ENCODE measurements at places on chromosomes 2 and 18.
A peak's percentile ranks its signal among the peaks of the same experiment; 100 is the strongest.

DNA sequence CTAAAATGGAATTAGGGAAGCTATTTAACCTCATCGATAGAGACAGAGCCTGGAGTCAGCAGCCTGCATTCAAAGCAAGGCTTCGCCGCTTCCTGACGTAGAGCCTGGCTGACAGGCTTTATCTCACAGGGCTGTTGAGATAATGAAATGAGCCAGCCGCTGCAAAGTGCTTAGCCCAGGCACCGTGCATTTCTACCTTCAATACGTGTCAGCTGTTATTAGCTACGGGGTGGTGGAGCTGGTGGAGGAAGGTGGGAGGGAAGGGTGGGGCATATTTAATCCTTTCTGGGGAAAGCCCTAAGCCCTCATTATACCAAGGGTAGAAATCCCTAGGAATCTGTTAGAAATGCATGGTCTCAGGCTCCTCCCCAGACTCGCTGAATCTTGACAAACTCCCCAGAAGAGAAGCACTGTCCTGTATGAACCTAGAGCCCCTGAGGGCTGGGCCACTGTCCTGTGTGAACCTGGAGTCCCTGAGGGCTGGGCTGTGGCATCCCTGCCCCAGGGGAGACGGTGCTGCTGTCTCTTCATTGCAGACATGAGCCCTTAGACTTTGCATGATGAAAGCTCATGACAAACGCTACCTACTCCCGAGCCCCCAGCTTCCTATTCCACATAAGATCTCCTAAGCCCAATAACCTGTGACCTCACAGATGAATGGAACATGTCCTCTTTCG, 72.4 kb downstream of the ALPK2 start:
- DNase-seq = no peak

DNA sequence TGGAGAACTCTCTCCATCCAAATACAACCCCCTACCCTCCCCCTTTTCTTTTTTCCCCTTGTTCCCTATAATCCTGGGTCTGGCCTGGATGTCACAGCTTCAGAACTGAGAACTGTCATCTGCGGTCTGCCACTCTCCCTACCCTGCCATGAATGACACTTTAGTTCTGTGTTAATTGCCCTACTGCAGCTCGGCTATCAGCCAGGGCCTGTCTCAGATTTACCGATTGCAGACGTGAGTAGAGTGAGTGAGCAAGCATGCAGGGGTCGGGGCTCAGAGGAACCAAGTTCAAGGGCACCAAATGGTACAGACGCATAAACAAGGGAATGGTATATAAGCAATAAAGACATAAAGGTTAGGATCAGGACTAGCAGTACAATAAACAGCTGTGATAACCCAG, 967.8 kb downstream of the BCL11A start:
- peak; percentile 30 for DNase-seq

- no peak for DNase-seq
These were observed 32.0 kb downstream of the NEDD4L start for GRCh38 chr18:58076052-58076451.

GRCh38 chr2:219491278-219491963, 7.3 kb upstream of the GMPPA start:
- no peak for DNase-seq

- no peak for DNase-seq
These were observed at the start of gene CDH19 for GRCh38 chr18:66603941-66604627. Gene CDH19 (minus strand): TSS chr18:66604090. CDS start chr18:66572204, 31,886 bp downstream.

DNA sequence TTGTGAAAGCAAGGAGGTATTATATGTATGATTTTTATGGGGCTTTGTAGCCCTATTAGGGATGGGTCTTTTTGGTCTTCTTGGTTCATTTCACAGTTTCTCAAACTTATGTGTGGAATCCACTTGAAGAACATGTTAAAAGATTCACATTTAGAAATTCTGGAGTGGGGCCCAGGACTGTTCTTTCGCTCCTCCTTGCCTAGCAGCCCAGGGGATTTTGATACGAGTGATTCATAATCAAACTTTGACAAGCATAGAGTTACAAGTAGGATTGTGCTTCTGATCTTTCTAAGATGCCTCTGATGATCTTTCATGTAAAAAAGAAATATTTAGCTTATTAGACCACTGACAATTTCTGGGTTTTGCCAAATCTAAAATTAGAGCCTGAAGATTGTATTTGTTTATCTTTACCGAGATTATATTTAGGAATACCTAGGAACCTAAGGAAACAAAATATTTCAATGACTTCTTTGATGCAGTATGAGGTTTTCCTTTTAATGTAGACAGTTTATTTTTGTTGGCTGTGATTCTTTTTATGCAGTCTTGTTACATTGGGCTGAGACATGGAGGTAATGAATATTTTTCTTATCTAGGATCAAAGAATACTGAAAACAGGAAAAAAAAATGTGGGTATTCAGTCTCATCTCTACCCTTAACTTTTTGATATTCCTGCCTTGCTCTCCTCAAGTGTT, 324.0 kb downstream of the PARD3B start:
- DNase-seq = no peak

GRCh38 chr2:21891191-21891590, 767.4 kb downstream of the TDRD15 start:
- DNase-seq = no peak

- peak; percentile 56 for DNase-seq
These were observed 120.0 kb upstream of the SCN7A start for GRCh38 chr2:166614029-166614428.

DNA sequence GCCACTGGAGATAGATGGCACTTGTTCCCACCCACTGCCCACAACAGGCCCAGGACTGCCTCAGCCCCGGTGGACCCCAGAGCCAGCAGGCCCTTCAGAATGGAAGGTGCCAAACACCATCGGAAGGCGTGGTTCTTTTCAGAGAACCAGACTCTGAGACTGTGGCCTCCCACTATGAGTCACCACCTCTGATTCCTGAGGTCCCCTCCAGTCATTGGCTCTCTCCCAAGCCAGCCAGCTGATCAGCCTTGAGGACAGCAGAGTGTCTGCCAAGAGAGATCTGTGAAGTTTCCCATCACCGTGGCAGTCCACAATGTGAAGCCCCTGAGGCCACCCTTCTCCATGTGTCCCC, 10.4 kb upstream of the MAP3K2 start:
- peak; percentile 74 for DNase-seq

GRCh38 chr18:56953428-56954198, 193.3 kb upstream of the BOD1L2 start:
- DNase-seq = no peak

DNA sequence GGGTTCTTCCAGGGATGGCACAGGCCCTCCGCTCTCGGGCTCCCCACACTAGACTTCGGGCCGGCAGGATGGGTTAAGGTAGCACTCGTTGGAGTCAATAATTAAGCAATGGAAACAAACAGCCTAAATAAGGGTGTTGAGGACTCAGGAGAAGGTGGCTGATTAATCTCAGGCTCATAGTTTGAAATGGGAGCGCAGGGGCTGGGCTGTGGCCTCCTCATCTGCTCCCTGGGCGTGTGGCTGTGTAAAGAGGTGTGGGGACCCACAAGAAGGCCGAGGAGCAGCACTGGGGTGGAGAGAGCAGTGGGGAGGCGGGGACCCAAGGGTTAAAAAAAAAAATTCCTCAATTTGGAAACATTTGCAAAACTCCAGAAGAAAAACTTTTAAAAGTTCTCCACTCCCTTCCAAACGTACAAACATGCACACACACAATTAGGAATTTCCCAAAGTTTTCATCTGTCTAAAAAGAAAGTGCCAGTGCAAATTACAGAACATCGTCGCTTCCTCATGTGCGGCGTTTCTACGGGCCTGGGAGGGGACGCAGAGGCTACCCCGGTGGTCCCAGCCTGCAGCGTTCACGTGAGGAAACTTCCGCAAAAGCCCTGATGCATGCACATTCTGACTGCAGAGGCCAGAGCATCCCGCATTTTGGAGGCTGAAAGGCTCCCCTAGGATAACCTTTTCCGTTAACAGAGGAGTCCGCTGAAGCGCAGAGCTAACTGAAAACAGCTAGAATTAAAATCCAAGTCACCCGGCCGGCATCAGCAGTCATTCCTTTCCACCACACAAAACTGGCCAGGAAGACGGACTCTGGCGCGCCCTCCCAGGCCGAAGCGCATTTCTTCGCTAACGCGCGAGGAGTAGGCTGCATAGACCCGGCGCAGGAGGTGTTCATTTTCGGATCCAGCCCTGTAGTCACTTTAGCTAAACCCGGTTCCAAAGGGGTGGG, 1.0 kb upstream of the TUBB6 start:
- DNase-seq = no peak

DNA sequence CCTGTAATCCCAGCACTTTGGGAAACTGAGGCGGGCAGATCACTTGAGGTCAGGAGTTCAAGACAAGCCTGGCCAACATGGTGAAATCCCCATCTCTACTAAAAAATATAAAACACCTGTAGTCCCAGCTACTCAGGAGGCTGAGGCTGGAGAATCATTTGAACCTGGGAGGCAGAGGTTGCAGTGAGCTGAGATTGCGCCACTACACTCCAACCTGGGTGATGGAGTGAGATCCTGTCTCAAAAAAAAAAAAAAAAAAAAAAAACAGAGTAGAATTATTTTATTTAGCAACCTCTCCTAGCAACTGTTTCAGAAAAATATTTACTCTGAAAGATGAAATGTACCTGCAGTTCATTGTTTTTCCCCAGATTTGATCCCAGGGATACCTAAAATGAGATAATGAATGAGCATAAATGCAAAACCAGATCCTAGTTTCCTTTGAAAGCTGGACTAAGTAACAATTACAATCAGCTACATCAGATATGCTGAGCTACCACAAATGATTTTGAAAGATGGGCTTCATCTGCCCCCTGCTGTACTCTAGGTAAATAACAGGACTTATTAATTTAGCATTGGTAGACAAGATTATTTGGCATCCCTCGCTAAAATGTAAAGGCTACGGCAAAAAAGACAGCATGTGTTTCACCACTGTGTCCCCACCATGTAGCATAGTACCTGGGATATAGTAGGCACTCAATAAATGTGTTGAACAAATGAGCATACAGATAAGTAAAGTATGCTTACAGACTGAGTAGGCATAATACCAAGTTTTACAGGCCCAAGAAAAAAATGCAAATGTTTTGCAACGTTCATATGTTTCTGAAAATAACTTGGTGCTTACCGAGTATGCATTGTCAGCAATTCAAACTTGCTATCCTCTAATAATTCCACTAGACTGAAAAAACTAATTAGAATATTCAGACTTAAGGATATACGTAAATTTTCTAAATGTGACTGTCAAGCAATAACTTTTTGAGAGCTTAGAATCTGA, 102.5 kb downstream of the ATL2 start:
- peak; percentile 41 for DNase-seq

DNA sequence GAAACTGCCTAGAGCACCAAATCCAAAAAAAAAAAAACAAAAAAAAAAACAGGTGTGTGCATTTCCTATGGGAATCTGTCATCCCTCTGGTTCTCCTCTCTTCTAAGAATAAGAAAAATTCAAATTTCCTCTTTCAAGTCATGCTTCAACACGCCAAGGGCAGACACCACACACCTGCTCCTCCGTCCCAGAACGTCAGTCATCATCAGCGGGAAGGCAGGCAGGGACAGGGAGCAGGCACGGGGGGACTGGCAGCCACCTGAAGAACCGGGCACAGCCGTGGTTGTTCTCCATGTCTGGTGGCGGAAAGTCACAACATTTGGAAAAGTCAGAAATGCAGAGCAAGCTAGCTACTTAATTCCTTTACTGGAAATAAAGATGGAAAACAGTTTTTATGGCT, 214.8 kb downstream of the IKZF2 start:
- DNase-seq = no peak

DNA sequence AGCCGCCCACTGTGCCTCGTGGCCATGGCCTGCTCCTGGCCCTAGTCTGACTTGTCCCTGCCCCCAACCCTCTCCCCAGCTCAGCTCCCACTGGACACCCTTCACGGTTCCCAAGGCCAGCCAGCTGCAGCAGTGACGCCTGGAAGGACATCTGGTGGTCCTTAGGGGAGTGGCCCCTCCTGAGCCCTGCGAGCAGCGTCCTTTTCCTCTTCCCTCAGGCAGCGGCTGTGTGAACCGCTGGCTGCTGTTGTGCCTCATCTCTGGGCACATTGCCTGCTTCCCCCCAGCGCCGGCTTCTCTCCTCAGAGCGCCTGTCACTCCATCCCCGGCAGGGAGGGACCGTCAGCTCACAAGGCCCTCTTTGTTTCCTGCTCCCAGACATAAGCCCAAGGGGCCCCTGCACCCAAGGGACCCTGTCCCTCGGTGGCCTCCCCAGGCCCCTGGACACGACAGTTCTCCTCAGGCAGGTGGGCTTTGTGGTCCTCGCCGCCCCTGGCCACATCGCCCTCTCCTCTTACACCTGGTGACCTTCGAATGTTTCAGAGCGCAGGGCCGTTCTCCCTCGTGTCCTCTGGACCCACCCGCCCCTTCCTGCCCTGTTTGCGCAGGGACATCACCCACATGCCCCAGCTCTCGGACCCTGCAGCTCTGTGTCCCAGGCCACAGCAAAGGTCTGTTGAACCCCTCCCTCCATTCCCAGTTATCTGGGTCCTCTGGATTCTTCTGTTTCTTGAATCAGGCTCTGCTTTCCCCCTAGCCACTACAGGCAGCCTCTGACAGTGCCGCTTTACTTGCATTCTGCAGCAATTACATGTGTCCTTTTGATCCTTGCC, 35.8 kb downstream of the ANO7 start:
- no peak for DNase-seq

DNA sequence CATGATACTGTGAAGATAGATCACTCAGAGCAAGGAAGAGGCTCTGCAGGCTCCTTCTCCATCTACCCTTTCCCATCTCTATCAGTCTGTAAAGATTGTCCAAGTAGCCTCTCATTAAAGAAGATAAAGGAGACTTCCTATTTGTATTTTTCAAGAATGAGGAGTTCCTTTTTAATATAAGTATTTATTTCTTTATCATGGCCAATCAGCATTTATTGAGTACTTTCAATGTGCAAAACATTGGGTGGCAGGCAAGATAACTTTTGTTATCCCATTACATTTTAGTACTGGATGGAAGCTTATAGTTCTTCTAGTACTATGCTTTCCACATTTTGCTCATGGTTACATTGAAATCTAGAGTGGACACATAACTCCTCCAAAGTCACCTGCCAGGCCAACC, 3.6 kb upstream of the PDE11A start:
- no peak for DNase-seq

GRCh38 chr2:16148632-16149348, 208.4 kb downstream of the MYCN start:
- no peak for DNase-seq

- no peak for DNase-seq
These were observed 946.3 kb upstream of the LRATD1 start for GRCh38 chr2:13686262-13686661.

DNA sequence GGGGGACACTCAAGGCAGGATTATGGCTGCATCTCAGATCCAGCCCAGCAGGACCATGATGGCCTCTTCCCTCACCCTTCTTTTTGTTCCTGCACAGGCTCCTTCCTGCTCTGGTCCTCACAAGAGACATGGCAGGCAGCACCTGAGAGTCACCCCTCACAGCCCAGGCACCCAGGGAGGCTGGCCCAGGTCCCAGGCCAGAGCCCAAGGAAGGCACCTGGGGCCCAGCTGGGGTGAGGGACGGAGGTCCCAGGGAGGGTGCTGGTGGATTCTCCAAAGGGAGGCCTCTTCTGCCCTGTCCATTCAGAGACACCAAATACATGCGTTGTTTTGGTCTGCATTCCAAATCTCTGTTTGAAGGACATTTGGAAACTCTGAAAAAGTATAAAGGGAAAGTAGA, 285.4 kb upstream of the HS6ST1 start:
- DNase-seq = no peak
